ENCODE measurements at places on chromosomes 5 and 9.

GRCh38 chr5:108720391-108720790 lies 27.3 kb upstream of the FER start:
- no peak for DNase-seq

- DNase-seq: no peak
These were observed 239.0 kb upstream of the ST8SIA4 start for GRCh38 chr5:101142102-101142501.

GRCh38 chr9:127567730-127568617 lies 44.1 kb upstream of the STXBP1 start:
- no peak for DNase-seq

- DNase-seq: no peak
These were observed 56.2 kb downstream of the UBE2QL1 start for GRCh38 chr5:6504677-6505415.

DNA sequence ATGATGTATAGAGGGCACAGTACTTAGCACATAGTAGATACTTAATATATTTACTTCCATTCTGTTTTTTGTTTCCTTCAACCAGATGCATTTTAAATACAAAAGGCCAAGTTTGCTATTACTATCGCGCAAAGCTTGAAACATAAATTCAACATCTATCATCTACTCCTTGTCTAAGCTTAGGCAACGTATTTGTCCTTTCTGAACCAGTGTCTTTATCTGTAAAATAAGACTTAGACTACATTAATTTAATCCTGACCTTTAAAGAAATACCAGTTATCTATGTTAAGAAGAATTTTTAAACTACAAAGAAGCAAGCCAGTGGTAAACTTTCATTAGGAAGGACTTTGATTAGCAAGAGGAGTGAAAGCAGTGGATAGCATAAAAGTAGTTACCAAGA lies 173.0 kb downstream of the WDR70 start:
- no peak for DNase-seq

DNA sequence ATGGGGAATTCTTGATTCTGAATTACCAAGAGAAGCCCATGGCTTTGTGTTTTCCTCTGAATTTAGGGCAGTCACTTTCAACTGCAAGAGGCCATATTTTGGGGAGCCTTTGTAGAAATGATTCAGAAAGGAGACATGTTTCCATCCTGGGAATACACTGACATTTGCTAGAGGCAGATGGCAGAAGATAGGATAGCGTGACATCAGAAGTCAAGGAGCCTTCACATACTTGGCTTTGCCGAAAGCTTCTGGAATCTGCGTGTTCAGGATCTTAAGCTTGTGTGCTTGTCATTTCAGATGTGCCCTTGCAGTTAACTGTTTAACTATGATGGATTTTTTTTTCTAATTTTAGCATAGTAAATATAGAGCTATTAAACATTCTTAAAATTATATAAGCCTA lies 296.2 kb downstream of the ARHGEF28 start:
- DNase-seq: no peak

GRCh38 chr5:166596043-166596442 lies 1695.4 kb upstream of the WWC1 start:
- no peak for DNase-seq

DNA sequence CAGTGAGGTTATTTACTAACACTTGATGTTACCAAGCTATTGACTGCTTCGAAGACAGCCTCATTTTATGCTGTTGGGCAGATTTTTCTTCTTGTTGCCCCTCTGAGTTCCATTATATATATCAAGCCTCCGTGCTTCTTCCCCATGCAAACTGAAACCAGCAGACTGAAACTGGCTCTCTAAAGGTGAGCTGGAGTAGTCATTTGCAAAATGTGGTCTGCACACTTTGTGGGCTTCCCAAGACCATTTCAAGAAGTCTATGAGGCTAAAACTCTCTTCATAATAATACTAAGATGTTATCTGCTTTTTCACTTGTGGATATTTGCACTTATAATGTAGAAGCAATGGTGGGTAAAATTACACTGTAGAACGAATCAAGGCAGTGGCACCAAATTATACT lies 13.9 kb downstream of the SLC36A1 start:
- DNase-seq: no peak
